Stomach (tissue), 19 donors: ENCODE measurements at places on chromosomes 7 and 10. TPM values are rescaled to one million over a fixed set of nuclear protein-coding genes. Genes with fewer than 3 reads are reported as not detected.

GRCh38 chr10:62719061-62719460, 85.5 kb upstream of the ADO start:
- H3K36me3 ChIP-seq = no peaks in the 10 kb centered on the region
- H3K27ac ChIP-seq = no peak overlapping the region
- no peaks in the 10 kb centered on the region for H3K4me1 ChIP-seq
- H3K4me3 ChIP-seq = no peak overlapping the region
- no peak for DNase-seq

- DNase-seq = peak; percentile 52
- no peak overlapping the region for H3K4me3 ChIP-seq
- H3K27me3 ChIP-seq = no peaks in the 10 kb centered on the region
- H3K27ac ChIP-seq = peak overlapping the region; percentile 77
- peaks cover 9% of the 10 kb centered on the region for H3K4me1 ChIP-seq
Observed at GRCh38 chr10:77513781-77514331, 123.8 kb downstream of the KCNMA1 start.

- no peaks in the 10 kb centered on the region for H3K27me3 ChIP-seq
- no peaks in the 10 kb centered on the region for H3K36me3 ChIP-seq
- DNase-seq = peak; percentile 18
Observed at GRCh38 chr10:106158241-106158640, 1006.3 kb downstream of the SORCS1 start.

GRCh38 chr10:30185916-30186315, 126.5 kb upstream of the JCAD start:
- DNase-seq = no peak
- H3K27me3 ChIP-seq = no peaks in the 10 kb centered on the region
- peak overlapping the region; percentile 57 for H3K27ac ChIP-seq
- H3K4me1 ChIP-seq = peaks cover 27% of the 10 kb centered on the region
- no peak overlapping the region for H3K4me3 ChIP-seq

The MMP21 gene
- not detected for polyA plus RNA-seq

DNA sequence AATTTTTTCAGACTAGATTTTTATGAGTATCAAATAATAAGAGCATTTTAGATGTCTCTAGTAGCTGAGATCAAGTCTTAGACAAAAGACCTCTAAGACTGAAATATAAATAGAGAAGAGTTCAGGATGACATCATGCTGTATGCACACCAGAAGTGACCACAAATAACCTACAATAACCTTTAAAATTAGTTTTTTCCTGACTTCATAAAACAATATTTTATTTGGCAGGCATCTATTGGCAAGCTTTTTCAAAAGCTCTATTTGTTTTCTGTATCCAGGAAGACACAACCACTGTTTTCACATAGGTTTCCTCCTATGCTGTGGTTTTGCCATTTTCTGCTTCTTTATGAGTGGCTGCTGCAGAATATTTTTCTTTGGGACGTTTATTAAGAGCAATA, 359.1 kb downstream of the CRPPA start:
- H3K27me3 ChIP-seq = no peaks in the 10 kb centered on the region
- no peak overlapping the region for H3K4me3 ChIP-seq
- no peaks in the 10 kb centered on the region for H3K4me1 ChIP-seq
- H3K27ac ChIP-seq = no peak overlapping the region
- no peak for DNase-seq
- no peaks in the 10 kb centered on the region for H3K36me3 ChIP-seq

The HOXA13 gene
- not detected for polyA plus RNA-seq

- DNase-seq = no peak
- H3K27ac ChIP-seq = no peak overlapping the region
- no peaks in the 10 kb centered on the region for H3K4me1 ChIP-seq
- H3K27me3 ChIP-seq = no peaks in the 10 kb centered on the region
Observed at GRCh38 chr7:126686474-126686873, 566.3 kb downstream of the GRM8 start.

The CACNB2 gene
- polyA plus RNA-seq = 4.7 TPM

DNA sequence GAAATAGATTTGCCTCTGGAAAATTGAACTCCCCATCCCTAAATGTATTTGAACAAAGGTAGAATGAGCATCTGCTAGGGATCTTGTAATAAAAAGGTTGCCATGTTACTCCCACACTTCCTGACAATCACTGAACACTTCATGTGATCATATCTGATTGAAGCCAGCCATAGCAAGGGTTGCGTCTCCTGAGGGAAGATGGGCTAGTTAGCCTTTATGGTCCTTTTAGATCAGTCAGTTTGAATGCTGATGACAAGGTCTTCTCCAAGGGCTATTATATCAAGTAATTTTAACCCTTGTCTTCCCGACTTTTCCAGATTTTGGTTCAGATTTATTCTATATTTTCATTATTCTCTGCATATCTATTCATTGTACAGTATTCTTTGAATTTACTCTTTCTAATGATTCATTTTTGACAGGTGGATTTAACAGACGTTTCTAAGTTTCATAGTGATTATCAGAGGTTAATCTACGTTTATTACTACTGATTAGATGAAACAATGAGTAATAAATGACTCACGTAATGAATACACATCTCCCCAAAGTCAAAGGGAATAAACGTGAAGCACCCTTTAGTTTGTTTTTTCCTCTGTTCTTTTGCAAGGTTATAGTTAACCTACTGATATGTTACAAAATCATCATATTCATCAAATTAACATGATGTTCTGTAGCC, 28.1 kb downstream of the CSGALNACT2 start:
- H3K27me3 ChIP-seq = no peaks in the 10 kb centered on the region
- no peak overlapping the region for H3K27ac ChIP-seq
- no peak for DNase-seq
- peaks cover 13% of the 10 kb centered on the region for H3K4me1 ChIP-seq
- peaks cover 35% of the 10 kb centered on the region for H3K36me3 ChIP-seq

The MPP7 gene
- polyA plus RNA-seq = 6.0 TPM

The INHBA gene
- 0.85 TPM for polyA plus RNA-seq

DNA sequence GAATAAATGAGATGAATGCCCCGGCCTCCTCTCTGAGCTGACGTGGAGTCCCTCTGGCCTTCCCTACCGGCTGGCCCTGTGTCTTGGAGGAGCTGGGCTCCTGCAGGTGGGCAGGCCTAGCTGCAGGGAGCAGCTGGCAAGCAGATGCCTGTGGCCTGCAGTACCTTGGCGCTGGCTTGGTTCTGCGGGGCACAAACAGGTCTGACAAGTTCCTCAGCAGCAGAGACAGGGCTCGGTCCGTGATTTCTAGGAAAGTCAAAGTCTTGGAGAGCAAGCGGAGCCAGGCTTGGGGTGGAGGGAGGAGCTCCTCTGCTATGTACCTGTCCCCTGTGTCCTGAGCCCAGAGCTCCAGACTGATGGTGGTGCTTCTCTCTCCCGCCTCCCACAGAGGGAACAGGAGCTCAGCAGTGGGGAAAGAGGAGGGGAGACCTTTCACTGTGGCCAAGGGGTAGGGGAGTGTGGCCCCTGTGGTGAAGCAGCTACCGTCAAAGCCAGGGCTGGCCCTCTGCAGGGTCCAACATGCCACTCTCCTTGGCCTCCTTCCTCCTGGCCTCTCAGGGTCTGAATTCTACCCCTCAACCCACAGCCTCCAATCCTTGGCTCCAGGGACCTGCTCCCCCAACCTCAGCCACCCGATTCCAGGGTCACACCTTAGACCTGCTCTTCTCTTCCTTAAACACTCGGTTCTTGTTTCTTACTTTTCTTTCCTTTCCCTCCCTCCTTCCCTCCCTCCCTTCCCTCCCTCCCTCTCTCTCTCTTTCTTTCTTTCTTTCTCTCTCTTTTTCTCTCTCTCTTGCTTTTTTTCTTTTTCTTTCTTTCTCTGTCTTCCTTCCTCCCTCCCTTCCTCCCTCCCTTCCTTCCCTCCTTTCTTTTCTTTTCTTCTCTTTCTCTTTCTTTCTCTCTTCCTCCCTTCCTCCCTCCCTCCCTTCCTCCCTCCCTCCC, 20.1 kb downstream of the MYL10 start:
- peak; percentile 93 for DNase-seq
- no peak overlapping the region for H3K27ac ChIP-seq
- H3K4me3 ChIP-seq = no peak overlapping the region

- H3K4me1 ChIP-seq = no peaks in the 10 kb centered on the region
- no peak overlapping the region for H3K4me3 ChIP-seq
- DNase-seq = no peak
- no peaks in the 10 kb centered on the region for H3K36me3 ChIP-seq
- no peak overlapping the region for H3K27ac ChIP-seq
Observed at GRCh38 chr10:49309691-49310411, 10.9 kb downstream of the C10orf71 start.
